ENCODE measurements at places on chromosomes 11 and 22.

GRCh38 chr11:106391771-106392420, 314.4 kb downstream of the AASDHPPT start:
- no peak for DNase-seq

- DNase-seq: no peak
These were observed 162.5 kb upstream of the CCDC90B start for GRCh38 chr11:83448686-83449085.

- DNase-seq: peak; percentile 59
These were observed 3.9 kb upstream of the RNF215 start for GRCh38 chr22:30390974-30391691.

DNA sequence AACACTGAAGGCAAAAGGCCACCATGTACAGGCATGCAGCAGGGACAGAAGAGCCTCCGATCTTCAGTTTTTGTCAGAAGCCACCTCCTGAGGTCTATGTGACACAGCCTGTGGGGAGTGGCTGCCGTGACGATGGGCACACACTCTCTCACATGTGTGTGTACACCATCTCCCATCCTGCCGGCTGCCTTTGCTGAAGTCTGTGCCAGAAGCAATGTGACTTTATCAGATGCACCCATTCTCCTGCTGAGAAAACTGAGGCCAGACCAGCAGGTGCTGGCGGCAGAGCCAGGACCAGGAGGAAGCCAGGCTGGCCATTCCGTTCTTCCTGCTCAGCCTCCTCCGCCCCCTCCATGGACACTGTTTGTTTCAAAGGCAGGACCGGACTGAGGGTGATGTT, 16.7 kb downstream of the SHANK2 start:
- DNase-seq: no peak

DNA sequence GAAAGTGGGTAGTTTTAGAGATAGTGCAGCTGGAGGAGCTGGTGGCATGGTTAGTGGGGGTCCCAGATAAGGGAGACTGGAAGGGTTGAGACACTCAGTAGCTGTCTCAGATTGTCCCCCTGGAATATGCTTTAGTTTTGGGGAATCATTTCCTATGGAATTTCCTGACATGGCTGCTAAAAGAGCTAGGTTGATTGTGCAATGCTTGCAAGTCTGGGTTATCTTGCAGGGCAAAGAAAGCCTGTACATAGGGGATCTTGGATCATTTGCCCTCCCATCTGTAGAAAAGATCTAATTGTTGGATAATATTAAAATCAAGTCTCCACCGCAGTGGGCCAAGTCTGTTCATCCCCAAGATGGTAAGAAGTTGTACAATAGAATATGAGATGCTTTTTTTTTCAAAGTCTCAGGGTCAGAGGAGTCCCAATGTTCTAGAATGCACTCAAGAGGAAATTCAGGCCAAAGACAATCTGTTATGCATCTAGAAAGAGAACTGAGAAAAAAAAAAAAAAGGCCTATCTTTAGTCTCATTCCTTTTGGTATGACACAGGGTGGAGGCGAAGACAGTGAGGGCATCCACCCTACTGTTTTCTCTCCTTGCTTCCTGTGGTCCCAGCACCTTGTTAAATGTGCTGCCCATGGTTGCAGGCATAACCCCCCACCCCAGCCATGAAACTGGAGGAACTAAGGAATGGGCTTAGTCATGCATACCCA, 20.2 kb downstream of the MS4A6E start:
- DNase-seq: no peak

DNA sequence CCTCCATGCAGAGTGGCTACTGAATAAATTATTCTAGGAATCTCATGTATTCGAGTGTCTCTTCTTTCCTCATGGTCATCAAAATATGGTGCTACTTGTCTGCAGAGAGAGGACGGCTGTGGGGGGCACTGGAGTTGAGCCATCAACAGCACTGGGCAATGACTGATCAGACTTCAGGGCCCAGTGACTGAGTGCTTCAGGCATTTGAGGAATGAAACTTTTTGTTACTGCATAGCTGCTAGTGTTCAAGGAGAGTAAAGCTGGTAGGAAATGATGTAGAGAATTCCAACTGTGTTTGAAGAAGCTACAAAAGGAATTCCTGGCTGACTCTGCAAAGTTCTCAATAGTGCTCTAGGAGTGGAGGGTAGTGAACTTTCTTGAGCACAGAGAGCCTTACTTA, 277.7 kb downstream of the CADM1 start:
- DNase-seq: no peak

DNA sequence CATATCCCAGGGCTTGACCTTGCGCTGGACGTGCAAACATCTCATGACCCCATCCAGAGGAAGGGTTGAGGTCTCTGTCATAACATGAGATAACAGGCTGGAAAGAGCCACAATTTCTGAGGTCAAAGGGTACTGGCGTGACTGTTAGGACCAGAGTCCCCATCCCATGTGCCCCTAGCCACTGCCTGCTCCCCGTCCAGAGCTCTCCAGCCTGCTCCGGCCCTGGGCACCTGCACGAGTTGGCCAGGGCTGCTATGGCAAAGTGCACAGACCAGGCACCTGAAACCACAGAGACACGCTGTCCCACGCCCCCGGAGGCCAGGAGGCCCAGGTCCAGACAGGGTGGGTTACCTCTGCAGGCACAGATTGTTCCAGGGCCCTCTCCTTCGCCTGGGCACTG, 58.9 kb downstream of the SHANK2 start:
- DNase-seq: no peak

- peak; percentile 61 for DNase-seq
These were observed at the start of gene CD3D for GRCh38 chr11:118342503-118343161. Gene CD3D, minus strand, starts transcription at chr11:118342705. Its CDS starts 98 bp downstream, at chr11:118342607.

GRCh38 chr11:34887260-34887659, 28.9 kb downstream of the APIP start:
- DNase-seq: no peak

- DNase-seq: no peak
These were observed 5.9 kb downstream of the SCGB1D1 start for GRCh38 chr11:62195945-62196344.

DNA sequence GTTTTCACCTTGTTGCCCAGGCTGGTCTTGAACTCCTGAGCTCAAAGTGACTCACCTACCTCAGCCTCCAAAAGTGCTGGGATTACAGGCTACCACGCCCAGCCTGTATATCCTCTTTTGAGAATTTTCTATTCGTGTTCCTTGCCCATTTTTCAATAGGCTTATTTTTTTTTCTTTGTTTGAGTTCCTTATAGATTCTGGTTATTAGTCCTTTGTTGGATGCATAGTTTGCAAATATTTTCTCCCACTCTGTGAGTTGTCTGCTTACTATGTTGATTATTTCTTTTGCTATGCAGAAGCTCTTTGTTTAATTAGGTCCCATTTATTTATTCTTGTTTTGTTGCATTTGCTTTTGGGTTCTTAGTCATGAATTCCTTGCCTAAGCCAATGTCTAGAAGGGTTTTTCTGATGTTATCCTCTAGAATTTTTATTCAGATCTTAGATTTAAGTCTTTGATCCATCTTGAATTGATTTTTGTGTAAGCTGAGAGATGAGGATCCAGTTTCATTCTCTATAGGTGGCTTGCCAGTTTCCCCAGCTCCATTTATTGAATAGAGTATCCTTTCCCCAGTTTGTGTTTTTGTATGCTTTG, 17.7 kb upstream of the ZBED5 start:
- no peak for DNase-seq

DNA sequence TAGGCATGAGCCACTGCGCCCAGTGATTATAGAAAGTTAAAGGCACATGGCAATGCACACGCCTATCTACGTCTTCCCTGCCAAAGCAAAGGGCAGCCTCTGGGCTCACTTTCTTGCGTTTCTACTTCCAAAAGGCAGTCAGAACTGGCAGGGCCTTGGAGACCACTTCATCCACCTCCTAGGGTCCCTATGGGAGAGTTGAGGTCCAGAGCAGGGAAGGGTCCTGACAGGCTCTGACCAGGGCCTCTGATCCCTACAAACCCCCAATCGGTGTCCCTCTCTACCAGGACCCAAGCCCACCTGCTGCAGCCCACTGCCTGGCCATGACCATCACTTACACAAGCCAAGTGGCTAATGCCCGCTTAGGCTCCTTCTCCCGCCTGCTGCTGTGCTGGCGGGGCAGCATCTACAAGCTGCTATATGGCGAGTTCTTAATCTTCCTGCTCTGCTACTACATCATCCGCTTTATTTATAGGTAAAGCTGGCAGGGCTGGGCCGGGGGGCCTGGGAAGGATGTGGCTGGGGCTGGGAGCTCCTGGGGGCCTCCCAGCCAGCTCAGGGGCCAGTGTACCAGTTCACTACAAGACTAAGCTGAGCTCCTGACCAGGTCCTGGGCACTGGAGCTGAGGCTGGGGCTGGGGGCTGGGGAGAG, 1.5 kb downstream of the BEST1 start:
- DNase-seq: no peak

GRCh38 chr22:26553056-26553752, 36.7 kb downstream of the TPST2 start:
- DNase-seq: no peak

DNA sequence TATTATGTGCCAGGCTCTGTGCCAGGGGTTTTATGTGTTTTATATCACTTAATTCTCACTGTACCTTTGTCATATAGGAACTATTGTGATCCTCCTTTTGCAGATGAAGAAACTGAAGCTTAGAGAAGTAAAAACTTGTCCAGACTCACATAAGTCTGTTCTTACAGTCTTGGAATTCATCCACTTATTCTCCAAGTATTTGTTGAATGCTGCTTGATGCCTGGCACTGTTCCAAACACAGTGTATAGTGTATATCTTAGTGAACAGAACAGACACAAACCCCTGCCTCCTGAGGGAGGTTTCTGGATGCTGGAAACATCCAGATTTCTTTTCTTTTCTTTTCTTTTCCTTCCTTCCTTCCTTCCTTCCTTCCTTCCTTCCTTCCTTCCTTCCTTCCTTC, 29.0 kb upstream of the FGF3 start:
- DNase-seq: no peak

DNA sequence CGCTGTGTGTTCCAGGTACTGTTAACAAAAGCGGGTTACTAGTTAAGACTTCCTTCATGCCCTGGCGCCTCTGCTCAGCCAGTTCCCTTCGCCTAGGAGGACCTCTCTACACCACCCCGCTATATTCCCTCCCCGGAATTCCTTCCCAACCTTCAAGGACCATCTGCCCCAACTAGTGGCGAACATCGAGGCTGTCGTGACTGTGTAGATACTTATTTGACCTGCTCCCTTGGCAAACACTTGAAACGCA, 450 bp upstream of the BCL2L13 start:
- no peak for DNase-seq

GRCh38 chr11:19786644-19787043, 74.0 kb downstream of the NAV2 start:
- no peak for DNase-seq

DNA sequence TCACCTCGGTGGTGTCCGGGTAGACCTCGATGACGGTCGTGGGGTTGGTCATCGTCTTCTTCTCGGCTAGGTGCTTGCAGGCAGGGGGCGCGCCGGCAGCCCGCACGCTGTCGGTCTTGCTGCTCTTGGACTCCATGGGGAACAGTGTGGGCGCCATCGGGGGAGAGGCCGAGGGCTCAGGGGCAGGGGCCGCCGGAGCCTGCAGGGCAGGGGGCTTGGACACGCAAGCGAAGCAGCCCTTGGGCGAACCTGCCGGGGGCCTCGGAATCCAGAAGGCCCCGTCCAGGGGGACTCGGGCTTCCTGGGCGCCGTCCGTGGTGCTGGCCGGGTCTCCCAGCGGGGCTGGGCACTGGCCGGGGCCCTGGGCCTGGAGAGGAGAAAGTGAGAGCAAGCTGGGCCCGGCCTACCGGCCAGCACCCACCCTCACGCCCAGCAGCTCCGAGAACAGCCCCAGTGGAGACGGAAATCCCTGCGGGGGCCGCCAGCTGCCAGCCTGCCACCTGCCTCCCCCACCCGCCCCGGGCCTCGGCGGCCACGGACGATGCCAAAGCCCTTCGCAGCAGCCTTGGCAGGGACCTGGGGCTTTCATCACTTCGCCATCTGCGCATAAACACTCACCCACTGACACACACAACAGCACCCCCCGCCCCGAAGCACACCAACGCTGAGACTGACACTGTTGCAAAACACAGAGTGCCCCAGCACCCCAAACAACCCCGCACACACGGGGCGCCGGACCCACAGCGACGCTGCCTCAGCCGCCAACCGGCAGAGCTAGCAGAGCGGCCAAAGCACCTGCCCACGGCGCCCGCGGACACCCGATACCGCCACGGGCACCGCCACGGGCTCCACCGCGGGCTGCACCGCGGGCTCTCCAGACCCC, 2.4 kb downstream of the IFITM10 start:
- DNase-seq: no peak

GRCh38 chr11:120564573-120565311, 53.2 kb downstream of the GRIK4 start:
- DNase-seq: no peak

GRCh38 chr22:18048041-18048440, 23.7 kb upstream of the MICAL3 start:
- no peak for DNase-seq

DNA sequence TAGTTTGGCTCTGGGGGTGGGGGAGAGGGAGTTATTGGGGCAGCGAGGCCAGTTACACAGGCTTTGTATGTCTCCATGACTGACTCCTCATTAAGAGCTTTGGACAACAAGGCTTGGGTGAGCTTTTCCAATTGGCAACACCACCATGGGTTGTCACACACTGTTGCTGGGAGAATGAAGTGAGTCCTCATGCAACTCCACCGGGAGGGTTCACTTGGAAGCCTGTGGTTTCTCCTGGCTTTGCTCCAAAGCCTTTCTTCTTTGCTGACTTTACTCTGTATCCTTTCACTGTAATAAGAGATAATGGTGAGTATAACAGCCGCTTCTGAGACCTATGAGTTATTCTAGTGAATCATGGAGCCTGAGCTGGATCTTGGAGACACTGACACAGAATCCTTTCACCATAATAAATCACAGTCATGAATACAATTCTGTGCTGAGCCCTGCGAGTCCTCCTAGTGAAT, 24.9 kb downstream of the EIF3F start:
- no peak for DNase-seq

DNA sequence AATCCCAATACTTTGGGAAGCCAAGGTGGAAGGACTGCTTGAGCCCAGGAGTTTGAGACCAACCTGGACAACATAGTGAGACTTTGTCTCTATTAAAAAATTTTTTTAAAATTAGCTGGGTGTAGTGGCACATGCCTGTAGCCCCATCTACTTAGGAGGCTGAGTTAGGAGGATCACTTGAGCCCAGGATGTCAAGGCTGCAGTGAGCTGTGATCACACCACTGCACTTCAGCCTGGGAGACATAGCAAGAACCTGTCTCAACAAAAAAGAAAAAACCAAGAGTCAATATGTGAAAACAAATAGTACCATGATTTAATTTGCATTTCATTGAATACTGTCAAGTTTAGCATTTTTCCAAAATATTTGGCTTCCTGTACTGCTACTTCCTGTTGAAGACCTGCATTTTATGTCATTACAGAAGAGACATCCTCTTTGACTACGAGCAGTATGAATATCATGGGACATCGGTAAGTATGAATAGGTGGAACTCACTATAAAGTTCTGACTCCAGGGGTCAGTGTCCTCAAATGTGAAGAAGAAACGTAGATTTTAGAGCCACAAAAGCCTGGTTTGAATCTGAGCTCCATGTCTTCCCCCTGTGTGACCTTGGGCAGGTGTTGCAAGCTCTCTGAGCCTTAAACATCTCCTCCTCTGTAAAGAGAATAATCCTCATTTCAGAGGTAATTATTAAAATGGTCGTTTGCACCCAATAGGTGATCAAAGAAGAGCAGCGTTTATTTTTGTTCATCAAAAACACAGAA, 16.0 kb downstream of the CDC45 start:
- no peak for DNase-seq
